ENCODE measurements at places on chromosomes 12 and 14.
A peak's percentile ranks its signal among the peaks of the same experiment; 100 is the strongest.

GRCh38 chr12:107207931-107208525, 114.7 kb upstream of the CRY1 start:
- no peak for DNase-seq

GRCh38 chr12:111598637-111599452, at the start of gene ATXN2:
Gene ATXN2 (minus strand): TSS chr12:111599315. CDS start chr12:111599034, 281 bp downstream.
- no peak for DNase-seq

- DNase-seq = peak; percentile 84
These were observed 1193.7 kb downstream of the GALC start for GRCh38 chr14:86799244-86799647.

DNA sequence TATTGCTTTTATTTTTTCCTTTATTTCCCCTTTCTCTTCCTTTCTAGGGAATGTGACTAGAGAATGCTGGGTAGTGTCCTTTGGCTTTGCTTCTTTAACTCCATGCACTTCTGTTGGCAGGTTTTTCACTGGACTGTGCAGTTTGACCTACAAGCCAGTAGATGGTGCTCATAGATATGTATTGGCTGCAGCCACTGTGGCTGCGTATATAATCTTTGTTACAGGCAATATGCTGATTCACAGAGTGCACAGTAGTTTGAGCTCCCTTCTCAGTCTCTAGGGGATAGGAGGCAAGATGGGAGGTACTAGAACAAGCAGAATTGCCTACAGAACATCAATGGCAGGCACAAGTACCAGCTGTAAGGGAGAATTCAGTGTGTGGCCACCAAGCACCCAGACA, 503.5 kb downstream of the LRFN5 start:
- peak; percentile 25 for DNase-seq

DNA sequence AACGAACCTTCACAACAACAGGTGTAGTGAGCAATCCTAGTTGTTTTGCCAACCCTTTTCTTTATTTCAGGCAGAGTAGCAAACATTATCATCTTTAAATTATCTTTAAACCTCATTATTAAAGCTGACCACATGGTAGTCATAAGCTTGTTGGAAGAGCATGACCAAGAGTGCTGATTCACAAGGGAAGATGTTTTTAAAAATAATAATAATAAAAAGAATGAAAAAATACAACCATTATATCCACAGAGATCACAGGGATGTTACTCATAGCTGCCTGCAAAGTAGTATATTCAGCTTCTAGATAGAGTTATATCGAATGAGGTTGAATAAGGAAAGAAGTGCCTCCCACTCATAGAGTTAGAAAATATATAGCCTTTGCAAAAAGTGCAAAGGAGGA, 101.0 kb upstream of the FLRT2 start:
- DNase-seq = no peak

DNA sequence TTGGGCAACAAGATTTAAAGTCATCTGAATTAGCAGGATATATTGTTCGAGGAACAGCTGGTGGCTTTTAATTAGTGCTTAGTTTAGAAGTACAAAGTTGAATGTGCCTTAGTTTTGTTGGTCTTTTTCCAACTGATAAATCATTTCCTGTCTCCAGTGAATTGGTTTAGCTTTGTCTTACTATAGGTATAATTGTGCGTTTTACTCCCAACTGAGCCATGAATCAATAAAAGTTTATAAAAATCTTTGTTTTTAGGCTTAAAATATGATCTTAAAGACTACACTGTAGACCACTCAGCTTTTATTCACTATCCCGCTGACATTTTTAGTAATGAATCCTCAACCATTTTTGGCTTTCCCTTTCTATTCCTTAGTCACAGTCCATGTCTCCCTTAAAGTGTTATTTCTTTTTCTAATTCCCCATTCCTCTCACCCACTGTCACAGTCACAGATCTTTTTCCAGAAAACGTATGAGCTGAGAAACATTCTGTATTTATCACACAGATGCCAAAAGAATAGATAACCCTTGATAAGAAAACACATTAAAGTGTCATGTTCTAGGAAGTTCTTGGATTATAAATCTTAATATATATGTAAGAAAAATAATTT, 34.0 kb upstream of the ALG10 start:
- no peak for DNase-seq

- DNase-seq = peak; percentile 54
These were observed 21.4 kb upstream of the NCOR2 start for GRCh38 chr12:124588751-124589267.

DNA sequence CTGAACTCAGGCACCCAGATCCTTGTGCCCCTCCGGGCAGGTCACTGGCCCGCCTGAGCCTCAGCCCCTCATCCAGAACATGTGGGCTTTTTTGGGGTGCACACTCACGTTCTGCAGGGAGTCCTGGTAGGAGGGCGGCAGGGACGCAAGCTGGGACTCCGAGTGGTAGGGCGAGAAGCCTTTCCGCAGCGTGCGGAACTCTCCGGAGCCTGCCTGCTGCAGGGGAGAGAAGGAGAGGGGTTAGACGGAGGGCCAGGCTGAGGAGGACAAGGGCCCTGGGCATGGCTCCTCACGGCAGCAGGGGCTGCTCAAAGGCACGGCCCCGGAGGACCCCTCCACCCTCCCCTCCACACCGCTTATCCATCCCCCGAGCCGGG, 40.8 kb downstream of the CCNK start:
- DNase-seq = no peak

- DNase-seq = no peak
These were observed 68.6 kb downstream of the C12orf50 start for GRCh38 chr12:87960566-87960965.

- peak; percentile 14 for DNase-seq
These were observed 77.8 kb downstream of the PDE6H start for GRCh38 chr12:15050659-15051058.

GRCh38 chr12:108447168-108447832, 67.8 kb upstream of the FICD start:
- DNase-seq = no peak

GRCh38 chr12:130850418-130851021, 11.5 kb upstream of the STX2 start:
- no peak for DNase-seq

DNA sequence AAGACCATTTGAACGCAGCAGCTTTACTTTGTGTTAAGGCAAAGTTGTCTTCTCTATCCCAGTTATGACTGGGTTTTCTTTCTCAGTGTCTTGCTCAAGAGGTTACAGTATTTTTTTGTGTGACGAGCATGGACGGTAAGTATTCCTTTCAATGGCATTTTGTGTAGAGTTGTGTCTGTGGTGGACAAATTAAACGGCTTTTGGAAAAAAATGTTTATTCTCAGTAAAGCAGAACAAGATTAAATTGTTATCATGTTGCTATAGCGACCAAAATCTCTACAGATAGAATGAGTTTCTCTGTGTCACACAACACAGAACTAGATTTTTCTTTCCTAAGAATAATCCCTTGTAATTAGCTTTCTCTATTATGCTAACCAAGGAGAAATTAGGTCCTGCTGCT, 417.1 kb downstream of the AEBP2 start:
- DNase-seq = no peak

GRCh38 chr12:98514982-98515286, 456 bp upstream of the TMPO start:
- no peak for DNase-seq

DNA sequence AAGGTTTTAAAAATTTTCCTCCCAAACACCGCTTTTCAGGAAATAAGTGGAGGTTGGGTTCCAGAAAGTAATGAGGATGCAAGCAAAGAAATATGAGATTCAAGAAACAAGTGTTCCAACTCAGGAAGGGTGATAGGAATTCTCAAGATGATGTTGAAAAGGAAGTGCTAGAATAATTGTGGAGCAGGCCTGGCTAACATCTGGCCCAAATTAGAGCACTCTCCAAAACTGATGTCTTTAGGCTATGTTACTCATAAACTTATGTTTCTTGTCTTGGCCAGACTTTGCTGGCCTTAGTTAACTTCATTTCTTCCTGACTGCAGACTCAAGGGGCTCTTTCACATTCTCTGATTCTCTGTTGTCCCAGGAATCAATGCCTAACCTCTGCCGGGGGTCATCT, 116.3 kb downstream of the TMTC3 start:
- peak; percentile 86 for DNase-seq

DNA sequence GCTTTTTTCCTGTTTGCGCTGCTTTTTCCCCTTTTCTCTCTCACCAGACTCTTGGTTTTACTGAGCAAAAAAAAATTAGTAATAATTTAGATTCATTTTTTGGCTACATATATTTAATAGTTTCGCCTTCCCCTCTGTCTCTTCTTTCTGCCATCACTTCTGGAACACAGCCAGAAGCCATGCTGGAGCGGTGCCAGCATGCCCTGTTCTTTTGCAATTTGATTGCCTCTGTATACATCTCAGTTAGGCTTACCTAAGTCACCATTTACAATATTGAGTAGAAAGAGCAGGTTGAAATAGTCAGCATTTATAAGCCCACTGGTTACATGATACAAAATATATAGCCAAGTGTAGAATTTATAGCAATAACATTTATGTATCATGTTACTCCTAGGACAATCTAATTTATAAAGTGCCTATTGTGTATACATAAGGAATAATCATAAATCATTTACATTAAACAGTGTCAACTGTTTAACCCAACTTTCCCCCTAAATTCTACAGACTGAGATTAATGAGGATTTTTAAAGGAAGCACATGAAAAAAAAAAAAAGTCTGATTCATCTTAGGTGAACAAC, 413.8 kb upstream of the SOX5 start:
- no peak for DNase-seq

GRCh38 chr14:91660790-91661189, 71.1 kb downstream of the CATSPERB start:
- DNase-seq = no peak

- no peak for DNase-seq
These were observed 15.2 kb upstream of the CLIP1 start for GRCh38 chr12:122437656-122438121.

- DNase-seq = no peak
These were observed 143.1 kb upstream of the HMGA2 start for GRCh38 chr12:65681226-65681625.

DNA sequence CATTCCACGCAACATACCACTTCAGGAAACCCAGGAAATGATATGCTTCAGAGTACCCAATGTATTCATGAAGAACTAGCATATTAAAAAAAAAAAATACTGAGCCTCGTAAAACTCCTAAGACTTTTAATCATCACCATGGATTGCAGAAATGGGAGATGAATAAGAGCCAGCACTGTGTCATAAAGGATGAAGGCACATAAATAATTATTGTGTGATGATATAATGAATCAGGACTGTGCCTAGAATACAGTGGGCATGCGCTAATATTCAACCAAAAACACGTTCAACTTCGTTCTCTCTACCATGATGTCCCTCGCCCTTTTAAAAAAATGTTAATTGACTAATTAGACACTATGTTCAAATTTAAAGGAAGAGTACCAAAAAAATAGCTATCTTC, 68.7 kb downstream of the CIT start:
- no peak for DNase-seq

DNA sequence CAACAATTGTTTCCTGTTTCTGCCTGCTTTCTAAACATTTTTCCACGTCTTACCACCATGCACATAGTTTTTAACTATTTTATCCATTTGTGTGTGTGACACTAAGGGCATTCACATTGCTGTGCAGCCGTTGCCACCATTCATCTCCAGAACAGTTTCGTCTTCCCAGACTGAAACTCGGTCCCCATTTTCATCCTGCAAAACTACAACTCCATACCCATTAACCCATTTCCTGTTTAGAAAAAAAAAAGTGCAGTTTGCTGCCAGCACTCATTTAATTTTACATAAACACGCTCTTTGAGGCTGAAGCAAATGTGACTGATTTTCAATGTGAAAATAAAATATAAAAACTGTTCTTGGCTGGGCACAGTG, 15.5 kb downstream of the UBC start:
- DNase-seq = no peak

- DNase-seq = no peak
These were observed 17.4 kb upstream of the CACNA2D4 start for GRCh38 chr12:1935700-1936378.

- no peak for DNase-seq
These were observed 472.9 kb downstream of the NELL2 start for GRCh38 chr12:44403185-44403584.

DNA sequence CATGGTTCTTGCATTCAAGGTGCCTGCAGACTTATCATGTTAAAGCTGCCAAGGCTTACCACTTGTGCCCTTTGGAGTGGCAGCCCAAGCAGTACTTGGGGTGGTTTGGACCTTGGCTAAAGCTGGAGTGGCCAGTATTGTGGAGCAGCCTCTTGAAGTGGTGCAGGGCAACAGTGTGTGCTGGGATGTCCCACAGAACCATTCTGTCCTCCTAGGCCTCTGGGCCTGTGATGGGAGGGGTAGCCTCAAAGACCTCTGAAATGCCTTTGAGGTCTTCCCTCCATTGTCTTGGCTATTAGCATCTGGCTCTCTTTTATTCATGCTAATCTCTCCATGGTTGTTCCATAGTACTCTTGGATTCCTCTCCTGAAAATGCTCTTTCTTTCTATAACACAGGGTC, 78.2 kb upstream of the SLC24A4 start:
- DNase-seq = no peak

- DNase-seq = no peak
These were observed 77.0 kb downstream of the STON2 start for GRCh38 chr14:81323093-81323492.

DNA sequence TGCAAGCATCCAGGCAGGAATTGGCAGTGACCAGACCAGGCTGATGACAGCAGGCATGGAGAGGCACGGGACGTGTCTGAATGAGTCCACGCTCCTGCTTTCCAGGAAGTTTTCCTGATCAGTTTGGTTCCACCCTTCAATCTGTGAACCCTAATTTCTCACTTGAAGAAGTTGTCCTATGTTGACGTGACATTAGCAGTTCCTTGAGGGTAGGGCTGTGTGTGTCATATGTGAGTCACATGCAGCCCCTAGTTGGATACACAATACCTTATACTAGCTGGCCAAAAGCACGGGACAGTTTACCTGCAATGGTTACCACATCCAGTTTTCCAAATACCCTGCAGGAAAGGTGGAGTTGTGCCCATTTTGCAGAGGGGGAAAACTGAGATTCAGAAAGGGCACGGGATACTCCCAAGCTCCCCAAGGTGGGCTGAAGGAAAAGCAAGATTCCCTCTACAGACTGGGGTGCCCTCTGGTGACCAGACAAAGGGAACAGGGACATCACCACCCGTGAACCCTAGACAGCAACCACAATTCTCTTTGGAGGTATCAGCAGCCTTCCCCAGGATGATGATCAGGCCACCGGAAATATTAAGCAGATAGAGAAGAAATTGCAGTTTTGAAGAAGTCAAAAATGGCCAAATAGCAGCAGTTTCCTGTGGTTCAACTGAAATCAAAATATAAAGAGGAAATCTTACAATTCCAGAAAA, 194.5 kb downstream of the PHETA1 start:
- no peak for DNase-seq

- DNase-seq = no peak
These were observed 5.0 kb upstream of the ADGRD1 start for GRCh38 chr12:130948751-130949150.

- DNase-seq = no peak
These were observed 9.7 kb downstream of the MOK start for GRCh38 chr14:102295270-102295669.

DNA sequence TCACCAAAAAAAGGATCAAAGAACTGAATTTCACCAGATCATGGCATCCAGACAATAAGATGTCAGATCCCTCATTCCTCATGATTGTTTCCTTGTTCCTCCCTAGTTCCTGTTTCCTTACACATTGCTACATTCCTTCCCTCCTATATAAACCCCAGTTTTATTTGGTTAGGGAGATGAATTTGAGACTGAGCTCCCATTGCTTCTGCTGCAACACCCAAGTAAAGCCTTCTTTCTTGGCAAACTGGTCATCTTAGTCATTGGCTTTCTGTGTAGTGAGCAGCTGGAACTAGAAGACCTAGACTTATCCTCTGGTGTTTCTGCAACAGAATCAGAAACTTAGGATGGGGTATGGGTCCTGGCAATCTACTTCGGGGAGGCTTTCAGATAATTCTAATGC, 217.9 kb downstream of the NOVA1 start:
- DNase-seq = no peak

- no peak for DNase-seq
These were observed 106.7 kb downstream of the PPP2R5E start for GRCh38 chr14:63436286-63437098.
